Activated CD8-positive, alpha-beta T cell treated with anti-CD3 and anti-CD28 coated beads, Interleukin-2, amount 10 ng/mL, durations not matched to agents 7 days and 5 days (primary cell): ENCODE measurements at places on chromosomes 13 and 19. TPM values are rescaled to one million over a fixed set of nuclear protein-coding genes. Genes with fewer than 3 reads are reported as not detected.

DNA sequence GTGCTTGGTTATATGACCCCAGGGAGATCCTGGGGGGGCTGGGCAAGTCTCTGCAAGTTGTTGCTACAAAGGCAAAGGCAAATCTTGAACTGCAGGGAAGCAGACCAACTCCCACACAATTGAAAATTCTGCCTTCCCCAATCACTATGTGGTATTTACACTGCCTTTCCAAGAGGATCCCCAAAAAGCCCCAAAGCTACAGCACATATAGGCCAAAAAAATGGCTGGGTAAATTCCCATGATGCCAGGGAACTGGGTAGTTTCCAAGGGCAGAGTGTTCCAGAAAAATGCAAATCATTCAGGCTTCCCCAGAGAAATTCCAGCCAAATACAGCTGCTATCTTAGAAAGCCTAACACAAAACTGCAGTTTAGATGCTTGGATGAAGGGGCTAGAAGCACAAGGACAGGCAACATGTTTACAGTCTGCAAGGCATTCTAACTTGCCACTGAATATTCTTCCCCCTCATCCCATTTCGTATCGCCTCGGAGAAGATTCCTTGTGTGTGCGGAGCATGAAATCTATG, 6.2 kb downstream of the FOXO1 start:
- no peak for DNase-seq

Gene TRPM4
- total RNA-seq = not detected

Gene COL5A3
- 0.18 TPM for total RNA-seq

DNA sequence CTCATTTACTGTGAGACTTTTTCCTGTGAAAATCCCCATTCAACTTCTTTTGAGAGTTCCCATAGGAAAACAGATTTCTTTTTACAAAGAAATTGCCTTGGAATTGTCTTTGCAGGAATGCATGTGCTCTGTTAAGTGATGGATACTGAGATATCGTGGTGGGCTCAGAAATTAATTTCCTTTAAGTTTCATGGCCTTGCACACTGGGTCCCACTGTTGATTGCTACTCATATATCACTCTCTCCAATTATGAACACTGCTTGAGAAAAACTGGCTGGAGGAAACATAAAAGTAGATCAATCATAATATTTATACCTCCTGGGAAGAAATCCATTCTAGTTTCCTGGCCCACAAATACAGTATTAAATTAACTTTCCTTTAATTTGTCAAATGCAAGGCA, 131.3 kb downstream of the OXGR1 start:
- DNase-seq = no peak

DNA sequence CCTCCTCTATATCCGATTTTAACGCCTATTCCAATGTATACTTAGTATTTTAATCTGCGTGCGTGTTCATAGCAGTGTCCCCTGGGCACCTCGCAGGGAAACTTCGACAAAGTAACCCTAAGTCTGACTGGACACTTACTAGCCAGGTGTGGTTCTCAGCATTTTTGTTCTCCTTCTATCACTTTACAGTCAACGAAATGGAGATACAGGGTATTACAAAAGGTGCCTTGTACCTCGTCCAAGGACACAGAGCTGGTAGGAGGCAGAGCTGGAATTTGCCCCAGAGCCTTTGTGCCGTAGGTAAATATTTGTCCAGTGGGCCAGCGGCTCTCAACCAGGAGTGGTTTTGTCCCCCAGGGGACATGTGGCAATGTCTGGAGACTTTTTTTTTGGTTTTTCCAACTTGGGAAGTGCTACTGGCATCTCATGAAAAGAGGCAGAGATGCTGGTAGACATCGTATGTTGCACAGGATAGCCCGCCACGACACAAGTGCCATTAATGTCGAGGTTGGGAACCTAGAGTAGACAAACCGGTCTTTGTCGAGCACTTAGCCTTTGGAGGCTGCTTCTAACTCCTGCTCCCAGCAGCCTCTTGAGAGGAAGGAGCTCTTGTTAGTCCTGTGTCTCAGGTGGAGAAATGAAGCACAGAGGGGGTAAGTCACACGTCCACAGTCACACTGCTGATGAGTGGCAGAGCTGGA, 1.1 kb downstream of the ZNF444 start:
- DNase-seq = no peak

GRCh38 chr19:35562776-35563175, 682 bp downstream of the ATP4A start:
- no peak for DNase-seq
